ENCODE measurements at places on chromosomes 2 and 18.
A peak's percentile ranks its signal among the peaks of the same experiment; 100 is the strongest.

DNA sequence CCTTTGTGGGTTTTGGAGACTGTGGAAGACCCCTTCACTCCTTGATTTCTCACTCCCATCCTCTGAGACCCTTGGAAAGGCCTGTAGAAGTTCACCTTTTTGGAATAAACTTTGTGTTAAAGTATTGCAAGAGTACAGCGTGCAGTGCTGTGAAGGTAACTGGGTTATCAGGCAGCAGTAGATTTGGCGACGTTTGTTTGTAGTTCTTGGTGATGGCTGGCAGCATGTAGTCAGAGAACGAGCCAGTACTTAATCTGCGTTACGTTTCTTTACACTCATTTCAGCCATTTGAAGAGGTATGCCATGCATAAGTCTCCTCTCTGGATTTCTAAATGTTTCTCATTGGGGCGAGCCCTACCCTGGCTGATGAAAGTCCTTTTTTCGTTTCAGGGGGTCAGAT, 64.6 kb downstream of the TSHZ1 start:
- DNase-seq = no peak

- DNase-seq = no peak
Measured at GRCh38 chr2:86044045-86044444, 61.6 kb downstream of the POLR1A start.

- no peak for DNase-seq
Measured at GRCh38 chr2:168686452-168687191, 115.8 kb upstream of the NOSTRIN start.

DNA sequence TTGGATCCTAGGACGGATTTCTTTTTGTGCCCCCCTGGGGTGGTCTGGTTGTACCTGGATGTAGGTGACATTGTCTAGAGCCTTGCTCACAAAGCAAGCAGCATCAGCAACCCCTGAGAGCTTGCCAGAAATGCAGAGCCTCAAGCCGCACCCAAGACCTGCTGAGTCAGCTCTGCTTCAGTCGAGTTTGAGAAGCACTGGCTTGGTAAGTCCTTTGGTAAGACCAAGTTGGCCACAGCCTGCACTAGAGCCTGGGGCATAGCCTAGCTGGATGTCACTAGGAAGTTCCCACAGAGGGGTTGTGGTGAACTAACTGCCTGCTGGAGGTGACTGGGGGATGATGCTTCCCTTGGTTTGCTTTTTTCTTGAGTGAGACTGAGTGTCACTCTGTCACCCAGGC, 6.2 kb downstream of the ABCG5 start:
- DNase-seq = no peak

- no peak for DNase-seq
Measured at GRCh38 chr2:50513724-50514123, 518.2 kb downstream of the NRXN1 start.

DNA sequence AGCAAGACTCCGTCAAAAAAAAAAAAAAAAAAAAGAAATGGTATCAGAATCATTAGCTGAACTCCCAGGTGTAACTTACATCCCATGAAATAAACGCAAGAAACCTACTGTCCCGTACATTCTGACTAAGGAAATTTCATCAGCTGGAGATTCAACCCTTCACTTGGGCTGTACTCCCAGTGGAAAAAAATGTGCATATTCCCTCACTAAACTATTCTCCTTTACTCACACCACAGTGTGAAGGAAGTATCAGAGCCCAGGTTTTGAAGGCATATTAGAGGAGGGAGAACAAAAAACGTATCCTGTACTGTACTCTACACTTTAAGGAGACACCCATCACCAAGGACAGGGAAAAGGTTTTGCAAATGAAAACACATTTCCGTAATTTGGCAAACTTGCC, 64.3 kb downstream of the DNER start:
- DNase-seq = no peak

DNA sequence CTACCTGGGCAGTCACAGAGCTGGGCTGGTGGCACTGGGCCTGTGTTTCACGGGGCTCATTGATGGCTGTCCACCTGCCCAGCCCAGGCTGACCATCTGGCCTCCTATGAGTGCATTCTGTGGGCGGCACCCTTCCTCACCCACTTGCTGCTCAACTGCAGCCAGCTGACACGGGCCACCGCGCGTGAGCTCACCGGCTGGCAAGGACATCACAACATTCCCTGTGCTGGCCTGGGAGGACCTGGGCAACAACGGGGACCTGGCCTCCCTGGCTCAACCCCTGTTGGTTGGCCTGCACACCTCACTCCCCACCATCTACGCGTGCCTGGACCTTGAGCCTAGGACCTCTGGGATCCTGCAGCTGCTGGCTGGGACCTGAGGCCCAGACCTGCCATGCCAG, 98.2 kb upstream of the DTNA start:
- DNase-seq = no peak

DNA sequence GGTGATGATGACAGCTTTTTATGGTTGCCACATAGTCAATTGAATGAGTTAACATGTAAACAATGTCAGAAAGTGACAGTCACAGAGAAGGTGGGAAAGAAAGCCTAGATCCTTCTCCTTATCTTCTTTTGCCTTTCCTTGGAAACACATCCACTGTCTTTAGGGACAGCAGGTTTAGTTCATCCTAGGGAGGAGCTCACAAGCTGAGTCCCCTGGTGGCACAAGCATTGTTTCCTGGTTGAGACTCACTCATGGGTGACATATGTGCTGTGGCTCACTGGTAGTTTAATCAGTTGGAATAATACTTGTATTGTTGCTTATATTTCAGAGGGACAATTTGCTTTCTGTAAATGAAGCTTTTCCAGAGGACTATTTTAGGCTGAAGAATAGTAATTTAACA, 598.5 kb downstream of the CNTNAP5 start:
- DNase-seq = no peak

- no peak for DNase-seq
Measured at GRCh38 chr2:231315896-231316295, 79.6 kb upstream of the B3GNT7 start.

GRCh38 chr2:217146956-217147355, 287.1 kb upstream of the TNP1 start:
- DNase-seq = no peak

GRCh38 chr2:48733067-48733503, 22.4 kb downstream of the LHCGR start:
- DNase-seq = no peak

DNA sequence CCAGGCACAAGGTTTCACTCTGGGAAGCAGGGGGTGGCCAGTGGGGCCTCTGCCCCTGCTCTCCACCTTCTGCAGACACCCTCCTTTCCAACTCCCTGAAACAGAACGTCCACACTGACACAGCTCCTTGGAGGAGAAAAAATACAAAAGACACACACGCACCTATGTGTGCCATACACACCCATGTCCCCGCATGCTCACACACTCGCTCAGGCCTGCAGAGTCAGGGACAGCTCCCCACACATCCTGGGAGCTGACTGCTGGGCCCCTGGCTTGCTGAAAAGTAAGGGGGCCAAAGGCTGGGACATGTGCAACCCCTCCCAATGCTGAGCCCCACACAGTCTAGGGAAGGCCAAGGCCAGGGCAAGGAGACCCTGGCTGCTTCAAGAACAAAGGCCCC, 200.5 kb downstream of the TNS1 start:
- no peak for DNase-seq

DNA sequence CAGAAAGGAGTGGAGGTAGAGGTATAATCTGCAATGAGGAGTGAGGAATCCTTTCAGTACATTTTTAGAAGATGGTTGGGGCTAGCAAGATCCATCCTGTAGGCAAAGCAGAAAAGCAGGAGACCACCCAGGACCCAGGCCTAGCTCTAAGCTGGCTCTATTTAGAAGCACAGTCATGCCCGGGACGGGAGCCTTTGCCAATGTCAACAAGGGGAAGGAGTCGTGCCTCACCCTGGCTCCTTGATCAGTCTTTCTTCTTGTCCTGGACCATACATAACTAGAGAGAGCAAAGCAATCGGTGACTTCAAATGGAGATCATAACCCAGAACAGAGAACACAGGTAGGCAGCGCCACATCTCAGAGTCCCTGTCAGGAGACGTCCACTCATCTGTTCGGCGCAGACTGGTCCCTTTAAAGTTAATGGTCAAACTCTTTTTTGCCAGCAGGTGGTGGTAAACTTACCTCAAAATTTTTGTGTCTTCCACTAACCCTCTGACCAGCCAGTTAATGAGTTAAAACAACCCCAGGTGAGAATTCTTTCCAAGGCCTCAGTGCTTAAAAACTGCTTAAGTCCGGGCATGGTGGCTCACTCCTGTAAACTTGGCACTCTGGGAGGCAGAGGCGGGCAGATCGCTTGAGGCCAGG, 8.0 kb downstream of the MC5R start:
- DNase-seq = no peak

- no peak for DNase-seq
Measured at GRCh38 chr2:72982219-72982618, 64.9 kb downstream of the EMX1 start.

- no peak for DNase-seq
Measured at GRCh38 chr2:11354363-11355154, 10.1 kb upstream of the ROCK2 start.

DNA sequence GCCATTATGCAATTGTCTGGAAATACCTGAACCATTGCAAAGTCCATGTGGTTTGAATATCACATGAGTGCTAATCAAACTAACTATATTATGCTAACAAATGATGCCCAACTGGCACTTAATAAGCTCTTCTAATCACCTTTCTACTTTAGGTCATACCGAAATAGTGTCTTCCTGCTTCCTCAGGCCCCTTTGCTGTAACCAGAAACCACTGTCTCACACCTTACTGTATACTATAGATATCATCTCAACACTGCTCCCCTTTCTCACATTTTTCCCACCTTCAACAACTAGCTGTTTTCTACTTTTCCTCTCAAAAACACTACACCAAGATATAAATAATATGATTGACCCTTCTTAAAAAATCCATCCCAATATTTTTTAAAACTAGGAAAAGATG, 633.9 kb downstream of the BCL11A start:
- no peak for DNase-seq

DNA sequence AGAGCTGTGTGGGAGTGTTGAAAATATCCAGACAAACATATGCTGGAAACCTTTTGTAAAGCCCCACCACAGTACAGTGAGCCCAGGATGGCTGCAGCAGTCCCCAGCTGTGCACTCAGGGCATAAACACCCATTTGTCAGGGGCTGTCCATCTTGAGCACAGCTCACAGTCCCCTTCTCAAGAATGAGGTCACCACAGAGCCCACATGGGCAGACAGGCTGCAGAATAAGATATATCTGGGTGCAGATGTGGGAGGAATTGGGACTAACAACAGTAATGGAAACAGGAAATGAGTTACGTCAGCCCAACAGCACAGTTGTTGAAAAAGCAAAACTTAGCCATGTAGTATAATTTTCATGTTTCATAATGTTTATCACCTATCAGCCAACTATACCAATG, 219.6 kb downstream of the ETAA1 start:
- DNase-seq = no peak

DNA sequence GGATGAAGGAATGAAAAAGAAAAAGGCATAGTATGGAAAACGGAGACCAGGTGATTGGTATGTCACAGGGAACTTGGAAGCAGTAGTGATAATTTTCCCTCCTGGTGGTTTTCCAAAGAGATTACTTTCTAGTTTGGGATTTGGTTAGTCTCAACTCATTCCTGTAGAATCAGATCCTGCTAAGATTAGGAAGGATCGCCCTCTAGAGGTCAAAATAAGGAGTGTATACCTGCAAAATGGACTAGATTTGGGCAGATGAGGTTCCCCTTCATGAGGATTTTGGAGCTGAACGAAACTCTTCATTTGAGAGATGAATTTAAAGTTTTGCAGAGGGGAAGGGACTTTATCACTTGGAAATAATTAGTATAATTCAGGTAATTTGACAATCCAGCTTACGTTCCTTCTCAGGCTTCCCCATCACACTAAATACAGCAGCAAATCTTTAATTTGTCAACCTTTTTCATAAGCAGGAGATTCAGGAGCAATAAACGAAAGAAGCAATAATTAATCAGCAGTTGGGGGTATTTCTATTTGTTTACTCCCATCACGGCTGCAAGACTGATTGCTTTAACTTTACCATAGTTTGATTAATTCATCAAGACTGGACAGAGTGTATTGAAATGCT, 65.2 kb downstream of the CCDC195 start:
- DNase-seq = peak; percentile 10

- no peak for DNase-seq
Measured at GRCh38 chr2:239506101-239506857, 105.5 kb upstream of the HDAC4 start.

- no peak for DNase-seq
Measured at GRCh38 chr2:223519471-223519870, 82.7 kb downstream of the SCG2 start.

- no peak for DNase-seq
Measured at GRCh38 chr2:230916218-230916617, 8.8 kb downstream of the GPR55 start.

- DNase-seq = no peak
Measured at GRCh38 chr2:153221087-153221486, 257.5 kb downstream of the RPRM start.

DNA sequence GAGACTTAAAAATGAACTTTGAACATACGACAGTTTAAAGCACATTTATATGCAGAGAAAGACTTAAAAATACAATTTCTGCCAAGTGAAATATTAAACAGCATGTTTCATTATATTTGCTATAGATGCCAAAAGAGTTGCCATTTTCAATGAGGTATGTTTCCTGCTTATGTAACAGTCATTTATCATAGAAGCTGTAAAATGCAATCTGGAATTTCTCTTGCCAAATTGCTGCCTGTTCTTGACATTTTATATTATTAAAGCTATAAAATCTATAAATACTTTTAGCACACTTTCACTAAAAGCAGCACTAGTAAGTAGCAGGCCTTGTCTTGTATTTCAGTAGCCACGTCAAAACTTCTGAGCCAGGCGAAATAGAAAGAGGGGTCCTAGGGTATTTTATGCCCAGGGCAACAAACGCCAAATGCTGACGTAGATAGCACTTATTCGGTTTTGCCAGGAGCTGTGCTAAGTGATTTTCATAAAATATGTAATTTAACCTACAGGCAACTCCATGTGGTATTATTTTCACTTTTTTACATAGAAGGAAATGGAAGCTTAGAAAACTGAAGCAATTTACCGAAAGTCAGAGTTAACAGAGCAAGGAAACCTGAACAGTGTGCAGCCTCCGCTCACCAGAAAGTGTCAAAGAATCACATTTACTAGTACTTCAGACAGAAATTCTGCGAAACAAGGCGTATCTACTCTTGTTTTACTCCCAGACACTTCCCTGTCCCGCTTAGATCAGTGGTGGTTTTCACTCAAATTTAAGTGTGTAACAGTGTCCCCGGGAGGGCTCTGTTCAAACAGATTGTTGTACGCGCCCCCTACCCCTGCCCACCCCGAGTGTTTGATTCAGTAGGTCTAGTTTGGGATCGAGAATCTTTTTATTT, 1.2 kb upstream of the CYP20A1 start:
- DNase-seq = no peak

DNA sequence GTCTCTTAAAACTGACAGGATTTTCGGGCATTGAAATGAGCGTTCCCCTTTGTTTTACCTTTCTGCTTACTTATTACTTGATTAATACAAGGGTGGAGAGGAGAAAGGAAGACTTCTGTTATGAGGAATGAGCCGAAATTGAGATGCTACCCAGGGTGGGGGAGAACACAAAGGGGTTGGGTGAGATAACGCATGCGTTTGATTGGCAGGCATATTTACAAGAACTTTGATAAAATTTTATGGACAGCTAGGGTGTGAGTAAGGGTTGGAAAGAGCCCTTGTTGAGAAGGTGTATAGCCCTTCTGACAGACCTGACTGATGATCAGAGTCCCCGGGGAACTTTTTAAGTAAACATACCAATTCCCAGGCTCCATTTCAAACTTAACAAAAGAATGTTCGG, 1.8 kb downstream of the RNF138 start:
- no peak for DNase-seq

- peak; percentile 33 for DNase-seq
Measured at GRCh38 chr2:238963161-238963970, 115.5 kb downstream of the TWIST2 start.
